Activated T-helper 1 cell treated with anti-CD3 and anti-CD28 coated beads, Interleukin-2, amount 50 U/mL, for 16 hours (primary cell): ENCODE measurements at places on chromosomes 13 and 19.

- no peak for DNase-seq
Observed at GRCh38 chr13:108980237-108980636, 350.8 kb downstream of the MYO16 start.

DNA sequence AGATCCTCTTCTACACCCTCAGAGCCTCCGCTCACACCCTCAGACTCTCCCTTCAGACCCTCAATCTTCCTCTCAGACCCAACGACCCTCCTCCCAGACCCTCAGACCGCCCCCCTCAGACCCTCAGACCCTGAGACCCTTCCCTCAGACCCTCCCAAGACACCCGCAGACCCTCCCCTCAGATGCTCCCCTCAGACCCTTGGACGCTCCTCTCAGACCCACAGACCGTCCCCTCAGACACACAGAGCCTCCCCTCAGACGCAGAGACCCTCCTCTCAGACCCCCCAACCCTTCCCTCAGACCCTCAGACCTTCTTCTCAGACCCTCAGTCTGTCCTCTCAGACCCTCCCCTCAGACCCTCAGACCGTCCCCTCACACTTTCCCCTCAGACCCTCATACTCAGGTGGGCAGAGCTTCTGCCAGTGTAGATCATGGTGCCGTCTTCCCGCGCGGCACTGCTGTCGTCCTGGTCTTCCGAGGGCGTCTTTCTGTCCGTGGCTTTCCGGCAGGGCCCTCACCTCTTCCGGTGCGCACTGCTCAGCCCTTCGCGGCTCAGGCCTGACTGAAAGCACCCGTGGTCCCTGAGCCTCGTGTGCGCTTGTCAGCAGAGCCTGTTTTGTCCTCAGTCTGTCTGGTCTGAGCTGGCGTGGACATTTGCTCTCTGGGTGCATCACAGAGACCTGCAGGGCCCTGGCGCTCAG, 18.9 kb upstream of the TFDP1 start:
- DNase-seq, result no peak

DNA sequence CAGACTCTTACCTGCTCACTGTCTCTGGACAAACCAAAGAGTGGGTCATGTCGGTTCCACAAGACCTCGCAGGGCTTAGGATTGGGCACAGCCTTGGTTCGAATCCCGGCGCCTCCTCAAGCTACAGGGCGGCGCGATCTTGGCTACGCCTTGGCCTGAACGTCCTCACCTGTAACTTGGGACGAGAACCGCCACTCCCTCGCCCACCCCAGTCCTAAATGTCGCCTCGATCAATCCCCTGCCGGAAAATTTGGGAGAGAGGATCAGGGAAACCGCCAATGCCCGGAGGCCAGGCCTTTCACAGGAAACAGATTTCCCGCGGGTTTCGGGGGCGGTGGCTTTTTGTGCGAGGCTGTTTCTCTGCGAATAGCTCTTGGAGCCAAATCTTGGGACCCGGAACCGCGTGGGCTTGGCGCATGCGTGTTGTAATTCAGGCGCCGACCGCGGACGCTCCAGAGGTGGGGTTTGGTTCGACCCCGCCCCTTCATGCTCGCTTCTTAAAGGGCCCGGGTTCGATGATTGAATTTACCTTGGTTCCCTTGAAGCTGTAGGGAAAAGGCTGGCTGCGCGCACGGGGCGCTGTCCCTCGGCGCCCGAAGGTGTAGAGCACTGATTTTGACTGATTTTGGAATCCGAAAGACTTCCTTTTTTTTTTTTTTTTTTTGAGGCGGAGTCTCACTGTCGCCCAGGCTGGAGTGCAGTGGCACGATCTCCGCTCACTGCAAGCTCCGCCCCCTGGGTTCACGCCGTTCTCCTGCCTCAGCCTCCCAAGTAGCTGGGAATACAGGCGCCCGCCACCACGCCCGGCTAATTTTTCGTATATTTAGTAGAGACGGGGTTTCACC, at the start of gene NR2C2AP:
NR2C2AP (minus strand) TSS at position 403 of the 845 bp plus-strand sequence; CDS start at position 49, 354 bp downstream.
- peak; percentile 87 for DNase-seq

DNA sequence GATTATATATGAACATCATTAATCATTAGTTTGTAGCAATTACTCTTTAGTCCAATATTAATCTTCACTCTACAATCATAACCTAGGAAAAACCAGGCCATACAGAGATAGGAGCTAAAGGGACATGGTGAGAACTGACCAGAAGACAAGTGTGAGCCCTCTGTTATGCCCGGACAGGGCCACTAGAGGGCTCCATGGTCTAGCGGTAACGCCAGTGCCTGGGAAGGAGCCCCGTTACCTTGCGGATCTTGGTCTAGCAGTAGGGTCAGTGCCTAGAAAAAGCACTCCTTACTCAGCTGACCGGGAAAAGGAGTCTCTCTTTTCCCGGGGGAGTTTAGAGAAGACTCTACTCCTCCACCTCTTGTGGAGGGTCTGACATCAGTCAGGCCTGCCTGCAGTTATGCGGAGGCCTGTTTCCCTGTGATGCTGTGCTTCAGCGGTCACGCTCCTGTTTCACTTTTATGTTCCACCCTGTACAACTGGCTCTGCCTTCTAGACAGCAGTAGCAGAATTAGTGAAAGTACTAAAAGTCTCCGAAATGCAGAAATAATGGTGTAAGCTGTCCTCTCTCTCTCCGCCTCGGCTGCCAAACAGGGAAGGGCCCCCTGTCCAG, 13.8 kb downstream of the OR7D4 start:
- DNase-seq, result peak; percentile 29

DNA sequence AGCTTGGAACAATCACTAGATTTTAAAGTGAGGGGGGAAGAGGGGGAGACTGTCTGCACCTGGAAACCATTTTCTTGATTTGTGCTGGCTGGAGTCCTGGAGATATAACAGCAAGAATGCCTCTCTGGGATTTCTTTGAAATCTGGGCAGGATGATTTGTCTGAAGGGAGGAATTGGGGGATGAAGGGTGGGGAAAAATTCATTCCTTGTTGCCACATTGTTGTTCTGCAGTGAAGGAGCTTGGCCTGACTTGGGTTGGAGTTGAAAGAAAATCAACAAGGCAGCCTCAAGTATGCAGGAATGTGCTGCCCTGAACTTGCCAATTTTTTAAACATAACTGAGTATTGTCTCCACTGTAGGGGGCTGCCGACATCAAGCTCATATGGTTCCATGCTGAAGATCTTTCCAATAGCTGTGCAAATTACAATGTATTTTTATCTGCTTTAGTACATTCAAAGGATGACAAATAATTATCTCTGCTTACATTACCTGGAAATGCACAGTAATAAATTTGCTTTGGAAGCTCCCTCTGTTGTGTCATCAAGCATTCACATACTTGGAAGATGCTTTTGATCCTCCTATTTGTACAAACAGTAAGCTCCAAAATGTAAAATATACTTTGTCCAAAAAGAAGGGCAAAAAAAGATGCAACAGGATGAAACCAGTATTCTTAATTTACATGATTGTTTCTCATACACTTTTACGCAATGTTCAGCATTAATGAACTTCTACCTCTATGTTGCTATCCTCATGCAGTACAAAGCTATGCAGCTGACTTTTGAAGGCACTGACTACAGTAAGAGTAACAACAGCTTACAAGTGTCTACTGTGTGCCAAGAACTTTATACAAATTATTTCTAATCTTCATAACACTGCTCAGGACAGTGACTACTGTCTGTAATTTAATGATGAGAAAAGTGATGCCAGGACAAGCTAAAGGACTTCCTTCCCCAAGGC, 627.9 kb upstream of the KLF12 start:
- DNase-seq, result no peak

- DNase-seq, result no peak
Observed at GRCh38 chr19:18377026-18377425, 8.9 kb upstream of the GDF15 start.

GRCh38 chr13:37884674-37885073, 15.1 kb upstream of the TRPC4 start:
- no peak for DNase-seq
